ENCODE measurements at places on chromosomes 3 and 15. TPM values are rescaled to one million over a fixed set of nuclear protein-coding genes. Genes with fewer than 3 reads are reported as not detected.

Gene CD96
- polyA plus RNA-seq, result 0.25 TPM

Gene GOLGA6L7
- polyA plus RNA-seq, result 0.06 TPM

Gene LMOD3
- polyA plus RNA-seq, result 119 TPM

Gene CTSH
- 22.2 TPM for polyA plus RNA-seq

Gene ZCWPW2
- 1.7 TPM for polyA plus RNA-seq

Gene CNTN6
- 2.1 TPM for polyA plus RNA-seq

Data from muscle of leg (tissue), 16 donors.